Stimulated activated CD8-positive, alpha-beta memory T cell treated with anti-CD3 and anti-CD28 coated beads, Interleukin-4, amount 100 ng/mL, for 1 hour (primary cell): ENCODE measurements at places on chromosomes 16 and 17.

DNA sequence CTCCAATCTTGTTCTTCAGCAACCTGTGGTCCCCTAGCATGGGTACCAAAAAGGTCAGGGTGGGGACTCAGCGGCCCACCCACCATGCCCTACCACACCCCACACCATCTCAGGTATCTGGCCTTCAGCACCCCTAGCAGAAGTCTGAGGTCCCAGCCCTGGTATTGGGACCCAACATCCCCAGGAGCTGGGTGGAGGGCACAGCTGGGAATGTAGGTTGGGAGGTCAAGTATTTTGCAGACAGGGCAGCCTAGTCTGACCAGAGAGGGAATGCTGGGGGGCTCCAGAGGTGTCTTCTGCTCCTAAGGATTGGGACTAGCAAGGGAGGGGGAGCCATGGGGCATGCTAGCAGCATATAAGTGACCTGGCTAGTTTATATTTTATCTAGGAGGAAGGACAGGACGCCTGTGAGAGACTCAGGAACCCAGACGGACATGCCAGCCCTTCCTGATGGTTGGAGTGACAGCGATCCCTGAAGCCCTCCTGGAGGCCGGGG is 822 bp upstream of the ADAM11 start:
- no peak for DNase-seq

DNA sequence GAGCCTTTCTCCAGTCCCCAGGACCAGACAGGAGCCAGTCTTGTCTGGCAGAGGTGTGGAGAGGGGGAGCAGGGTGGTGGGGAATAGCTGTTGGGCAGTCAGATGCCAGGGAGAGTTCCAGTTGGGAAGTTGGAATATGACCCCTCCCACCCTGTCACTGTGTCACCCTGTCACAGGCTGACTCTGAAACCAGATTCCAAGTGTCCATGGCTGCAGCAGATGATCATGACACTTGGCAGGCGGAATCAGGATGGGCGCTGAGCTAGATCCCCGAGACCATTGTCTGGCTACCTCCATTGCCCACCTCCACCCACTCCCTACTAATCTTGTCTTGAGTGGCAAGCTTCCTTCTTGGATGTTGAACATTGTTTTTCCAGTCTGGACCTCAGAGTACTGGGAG is 9.2 kb upstream of the NFATC3 start:
- no peak for DNase-seq

- no peak for DNase-seq
Measured at GRCh38 chr16:87067836-87068761, 249.1 kb downstream of the C16orf95 start.

DNA sequence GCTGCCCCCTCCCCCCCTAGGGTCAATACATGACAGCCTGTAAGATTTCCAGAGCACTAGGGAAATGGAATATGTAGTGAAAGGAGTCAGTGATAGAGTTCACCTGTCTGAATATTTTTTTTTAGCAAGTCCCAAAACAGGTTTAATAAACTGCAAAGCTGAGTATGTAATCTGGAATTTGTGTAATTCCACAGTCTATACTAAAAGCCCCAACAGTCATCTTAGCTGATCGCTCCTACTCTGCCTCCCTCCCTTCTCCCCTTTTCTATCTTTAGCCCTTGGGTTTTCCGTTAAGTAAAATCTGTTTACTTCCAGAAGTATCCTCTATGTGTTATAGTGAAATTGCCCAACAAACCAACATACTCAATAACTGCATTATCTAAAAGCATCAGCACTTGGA is 3.5 kb downstream of the CDH13 start:
- DNase-seq = no peak

- DNase-seq = no peak
Measured at GRCh38 chr17:45580924-45581323, 90.4 kb upstream of the PLEKHM1 start.

- no peak for DNase-seq
Measured at GRCh38 chr17:72128039-72128438, 7.2 kb downstream of the SOX9 start.

GRCh38 chr17:44842748-44843147 is 4.9 kb upstream of the HIGD1B start:
- no peak for DNase-seq
